Upper lobe of right lung (tissue), 1 donor: ENCODE measurements at places on chromosomes 2 and 18. TPM values are rescaled to one million over a fixed set of nuclear protein-coding genes. Genes with fewer than 3 reads are reported as not detected.

GRCh38 chr18:46623541-46623940 lies 33.5 kb downstream of the LOXHD1 start:
- no peak for DNase-seq

NRP2 gene
- 75.3 TPM for total RNA-seq

C2orf92 gene
- total RNA-seq: 14.4 TPM

- DNase-seq: no peak
Measured at GRCh38 chr2:103249462-103249861, 487.6 kb downstream of the TMEM182 start.

GPR35 gene
- 3.4 TPM for total RNA-seq

GRCh38 chr2:159199761-159200465 lies 86.6 kb downstream of the WDSUB1 start:
- DNase-seq: no peak
